ENCODE measurements at places on chromosomes 5 and 9.
A peak's percentile ranks its signal among the peaks of the same experiment; 100 is the strongest.

DNA sequence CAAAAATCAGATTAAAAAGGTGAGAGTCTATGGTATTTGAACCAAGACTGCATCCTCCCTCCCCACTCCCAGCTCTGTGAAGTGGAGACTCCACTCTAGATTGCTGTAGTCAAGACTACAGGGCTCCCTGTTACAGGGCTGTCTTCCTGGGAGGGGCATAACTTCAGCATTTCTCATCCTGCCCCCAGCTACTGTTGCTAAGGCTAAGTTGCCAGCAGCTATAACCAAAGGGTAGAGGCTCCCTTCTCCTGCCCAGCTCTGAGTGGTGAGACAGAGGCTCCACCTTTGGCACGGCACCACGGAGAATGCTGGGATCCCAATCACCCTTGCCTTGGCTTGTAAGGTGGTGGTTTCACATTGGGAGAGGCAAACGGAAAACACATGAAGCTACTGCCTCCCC is 39.2 kb upstream of the GCNT4 start:
- DNase-seq: no peak

GRCh38 chr5:124952566-124952965 is 206.1 kb upstream of the ZNF608 start:
- DNase-seq: peak; percentile 64

GRCh38 chr5:165460911-165461310 is 1955.5 kb downstream of the MAT2B start:
- DNase-seq: no peak

GRCh38 chr5:153613144-153613543 is 122.7 kb downstream of the GRIA1 start:
- no peak for DNase-seq

GRCh38 chr5:154647761-154648145 is 107.4 kb upstream of the LARP1 start:
- DNase-seq: no peak

DNA sequence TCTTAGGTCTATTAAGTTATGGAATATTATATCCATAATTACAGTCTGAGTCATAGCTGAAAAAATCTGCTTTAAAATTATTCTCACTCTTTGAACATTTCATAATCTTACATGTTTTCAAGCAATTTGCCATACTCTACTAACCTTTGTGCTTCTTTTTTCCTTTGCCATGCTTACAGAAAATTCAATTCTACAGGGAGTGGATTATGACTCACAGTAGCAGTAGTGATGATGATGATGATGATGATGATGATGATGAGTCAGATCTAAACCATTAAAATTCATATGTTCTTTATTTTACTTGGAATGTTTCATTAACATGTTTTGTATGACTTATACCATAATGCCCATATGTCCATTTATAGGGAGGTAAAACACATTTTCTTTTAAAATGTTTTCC is 207.1 kb downstream of the VPS13A start:
- no peak for DNase-seq

- no peak for DNase-seq
Observed at GRCh38 chr5:16776611-16777251, 159.4 kb downstream of the MYO10 start.

DNA sequence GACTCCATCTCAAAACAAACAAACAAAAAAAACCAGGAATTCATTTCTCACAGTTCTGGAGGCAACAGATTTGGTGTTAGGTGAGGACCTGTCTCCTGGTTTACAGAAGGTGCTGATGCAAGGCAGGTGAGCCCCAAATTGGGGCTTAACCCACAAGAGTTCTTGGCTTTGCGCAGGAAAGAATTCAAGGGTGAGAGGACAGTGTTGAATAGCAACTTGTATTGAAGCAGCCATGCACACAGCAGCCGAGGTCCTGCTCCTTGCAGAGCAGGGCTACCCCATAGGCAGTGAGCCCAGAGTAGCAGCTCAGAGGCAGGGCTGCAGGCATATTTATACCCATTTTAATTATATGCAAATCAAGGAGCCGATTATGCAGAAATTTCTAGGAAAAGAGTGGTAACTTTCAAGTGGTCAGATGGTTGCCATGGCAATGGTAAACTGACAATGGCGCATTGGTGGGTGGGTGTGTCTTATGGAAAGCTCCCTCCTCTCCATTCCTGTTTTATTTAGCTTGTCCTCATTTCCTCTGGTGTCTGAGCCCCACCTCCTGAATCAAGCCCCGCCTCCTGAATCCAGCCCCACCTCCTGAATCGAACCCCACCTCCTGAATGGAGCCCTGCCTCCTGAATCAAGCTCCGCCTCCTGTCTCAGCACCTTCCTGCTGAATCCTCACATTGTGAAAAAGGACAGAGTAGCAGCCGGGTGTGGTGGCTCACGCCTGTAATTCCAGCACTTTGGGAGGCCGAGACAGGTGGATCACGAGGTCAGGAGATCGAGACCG is 34.5 kb upstream of the COL5A1 start:
- peak; percentile 4 for DNase-seq

DNA sequence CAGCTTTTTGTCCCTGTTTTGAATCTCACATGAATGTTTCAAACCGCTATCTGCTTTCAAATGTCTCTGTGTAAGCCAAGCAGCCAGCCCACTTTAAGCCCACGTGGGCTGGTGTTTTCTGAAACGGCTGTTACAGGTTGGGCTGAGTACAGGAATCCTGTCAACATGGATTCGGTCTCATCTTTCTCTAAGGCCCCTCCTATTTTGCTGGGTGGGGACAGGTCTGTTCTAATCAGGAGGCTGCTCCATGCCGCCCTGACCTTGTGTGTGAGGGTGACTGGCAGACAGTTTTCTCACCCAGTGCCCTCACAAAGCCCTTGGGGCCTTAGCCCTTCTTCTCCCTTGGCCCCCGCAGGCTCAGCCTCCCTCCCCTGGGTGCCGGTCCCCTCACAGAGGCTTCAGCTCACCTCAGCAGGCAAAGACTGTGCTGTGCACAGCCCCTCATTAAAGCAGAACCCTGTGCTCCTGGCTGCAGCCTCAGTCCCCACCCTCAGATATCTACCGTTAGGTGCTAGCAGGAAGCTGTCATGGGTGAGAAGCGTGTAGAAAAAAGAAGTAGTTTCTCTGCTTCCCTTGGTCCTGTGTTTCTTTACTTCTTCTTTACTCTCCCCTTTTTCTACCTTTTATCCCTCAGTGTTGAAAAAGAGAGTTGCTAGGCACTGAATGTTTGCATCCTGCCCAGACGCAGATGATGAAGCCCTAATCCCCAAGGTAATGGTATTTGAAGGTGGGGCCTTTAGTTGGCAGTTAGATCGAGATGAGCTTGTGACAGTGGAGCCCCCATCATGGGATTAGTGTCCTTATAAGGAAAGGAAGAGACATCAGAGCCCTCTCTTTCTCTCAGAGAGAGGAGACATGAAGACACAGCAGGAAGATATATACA is 205.7 kb downstream of the ADAMTS12 start:
- DNase-seq: no peak

- no peak for DNase-seq
Observed at GRCh38 chr5:8209500-8209899, 340.6 kb downstream of the MTRR start.

GRCh38 chr9:3214741-3215140 is 311.1 kb downstream of the RFX3 start:
- no peak for DNase-seq

GRCh38 chr5:134116789-134117761 is 2.6 kb downstream of the TCF7 start:
- DNase-seq: no peak

DNA sequence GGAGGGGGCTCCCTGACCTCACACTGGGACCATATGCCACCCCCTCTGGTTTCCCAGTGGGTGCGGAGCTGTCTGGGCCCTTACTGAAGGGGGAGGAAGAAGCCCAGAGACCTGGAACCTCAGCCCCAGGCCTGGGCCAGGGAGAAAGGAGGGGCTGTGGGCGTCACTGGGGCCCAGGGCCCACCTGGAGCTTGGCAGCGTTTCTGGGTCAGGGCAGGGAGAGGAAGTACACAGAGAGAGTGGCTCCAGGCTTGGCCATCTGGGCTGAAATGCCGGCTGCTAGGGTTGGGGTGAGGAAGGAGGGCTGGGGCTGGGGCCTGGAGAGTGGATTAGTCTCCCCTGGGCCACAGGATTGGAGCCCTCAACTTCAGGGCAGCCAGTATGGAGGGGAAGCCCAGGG is 6.4 kb upstream of the DAB2IP start:
- peak; percentile 20 for DNase-seq

DNA sequence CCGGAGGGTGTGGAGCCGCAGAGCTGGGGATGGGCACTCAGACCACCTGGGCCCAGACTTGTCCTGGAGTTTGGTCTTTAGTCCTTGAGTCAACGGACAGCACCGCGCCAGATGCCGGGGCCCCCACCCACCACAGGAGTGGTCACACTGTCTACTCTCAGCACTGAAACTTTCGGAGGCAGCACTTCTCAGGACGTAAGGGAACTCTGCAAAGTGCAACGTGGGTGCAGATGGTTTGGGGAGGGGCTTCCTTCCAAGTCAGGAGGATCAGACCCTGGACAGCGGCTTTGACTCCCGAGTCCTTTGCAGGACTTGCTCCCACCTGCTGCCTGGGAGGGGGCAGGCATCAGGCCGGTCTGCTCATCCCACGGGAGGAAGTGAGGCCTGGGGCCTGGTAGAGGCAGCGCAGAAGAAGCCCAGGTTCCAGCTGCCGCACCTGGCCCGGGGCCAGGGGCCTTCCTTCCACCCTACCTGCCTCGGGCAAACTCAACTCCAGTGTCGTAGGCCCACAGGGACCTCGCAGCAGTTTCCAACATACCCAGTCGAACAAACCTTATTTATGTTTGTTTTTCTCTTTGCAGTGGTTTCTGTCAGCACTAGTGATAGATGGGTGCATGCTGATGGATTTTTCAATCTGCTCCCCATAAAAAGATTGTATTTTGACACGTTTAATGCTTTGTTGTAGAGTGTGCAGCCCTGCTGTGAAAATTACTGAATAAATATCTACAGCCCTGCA is 149.8 kb upstream of the PPP1R26 start:
- DNase-seq: no peak

GRCh38 chr5:117242028-117242427 is 667.4 kb upstream of the SEMA6A start:
- no peak for DNase-seq

- peak; percentile 4 for DNase-seq
Observed at GRCh38 chr9:72952914-72953313, at the start of gene ALDH1A1. Gene ALDH1A1 (minus strand): TSS chr9:72953053. CDS start chr9:72953000, 53 bp downstream.

DNA sequence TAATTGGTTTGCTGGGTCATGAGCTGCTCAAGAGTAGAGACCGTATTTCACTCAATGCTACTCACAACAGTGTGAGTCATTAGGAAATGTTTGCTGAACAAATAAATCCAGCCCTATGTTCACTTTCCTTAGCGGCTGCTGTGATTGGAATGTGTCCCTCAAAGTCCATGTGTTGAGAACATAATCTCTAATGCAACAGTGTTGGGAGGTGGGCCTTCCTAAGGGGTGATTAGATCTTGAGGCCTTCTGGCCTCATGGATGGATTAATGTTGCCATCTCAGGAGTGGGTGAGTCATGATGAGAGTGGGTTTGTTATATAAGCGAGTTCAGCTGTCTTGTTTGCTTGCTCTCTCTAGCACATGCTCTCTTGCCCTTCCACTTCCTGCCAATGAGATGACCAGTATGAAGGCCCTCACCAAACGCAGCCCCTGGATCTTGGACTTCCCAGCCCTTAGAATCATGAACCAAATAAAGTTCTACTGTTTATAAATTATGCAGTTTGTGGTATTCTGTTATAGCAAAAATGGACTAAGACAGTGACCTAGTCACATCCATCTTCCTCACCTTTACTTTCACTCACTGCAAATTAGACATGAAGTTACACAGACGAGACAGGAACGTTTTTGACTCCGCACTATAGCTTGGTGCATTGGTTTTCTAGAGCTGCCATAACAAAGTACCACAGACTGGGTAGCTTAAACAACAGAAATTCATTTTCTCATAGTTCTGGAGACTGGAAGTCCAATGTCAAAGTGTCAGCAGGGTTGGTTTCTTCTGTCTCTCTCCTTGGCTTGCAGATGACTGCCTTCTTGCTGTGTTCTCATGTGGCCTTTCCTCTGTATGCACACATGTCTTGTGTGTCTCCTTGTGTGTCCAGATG is 50.9 kb upstream of the FAM169A start:
- no peak for DNase-seq

DNA sequence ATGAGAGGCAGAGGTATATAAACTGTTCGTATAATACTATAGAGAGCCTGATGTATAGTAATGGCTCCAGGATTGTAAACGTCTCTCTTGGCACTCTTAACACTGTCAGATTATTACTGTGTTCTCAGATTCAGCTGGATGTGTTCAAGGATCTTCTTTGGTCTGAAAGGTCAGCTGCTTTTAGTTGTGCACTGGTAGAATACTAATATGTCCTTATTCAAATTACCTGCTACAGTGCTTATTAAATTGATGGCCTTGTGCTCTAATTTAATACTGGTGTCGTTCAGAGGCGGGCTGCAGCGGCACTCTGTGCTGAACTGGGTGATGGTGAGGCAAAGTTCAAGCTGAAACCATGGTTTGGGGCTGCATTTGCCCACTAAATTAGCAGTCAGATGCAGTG is 216.7 kb upstream of the ARRDC3 start:
- DNase-seq: no peak

Measured in OCI-LY7 (cell line).